ENCODE measurements at places on chromosomes 3 and 15.

- no peak for DNase-seq
These were observed 65.9 kb upstream of the TNIK start for GRCh38 chr3:171526146-171526545.

- no peak for DNase-seq
These were observed 323.3 kb upstream of the TLE3 start for GRCh38 chr15:70420948-70421482.

DNA sequence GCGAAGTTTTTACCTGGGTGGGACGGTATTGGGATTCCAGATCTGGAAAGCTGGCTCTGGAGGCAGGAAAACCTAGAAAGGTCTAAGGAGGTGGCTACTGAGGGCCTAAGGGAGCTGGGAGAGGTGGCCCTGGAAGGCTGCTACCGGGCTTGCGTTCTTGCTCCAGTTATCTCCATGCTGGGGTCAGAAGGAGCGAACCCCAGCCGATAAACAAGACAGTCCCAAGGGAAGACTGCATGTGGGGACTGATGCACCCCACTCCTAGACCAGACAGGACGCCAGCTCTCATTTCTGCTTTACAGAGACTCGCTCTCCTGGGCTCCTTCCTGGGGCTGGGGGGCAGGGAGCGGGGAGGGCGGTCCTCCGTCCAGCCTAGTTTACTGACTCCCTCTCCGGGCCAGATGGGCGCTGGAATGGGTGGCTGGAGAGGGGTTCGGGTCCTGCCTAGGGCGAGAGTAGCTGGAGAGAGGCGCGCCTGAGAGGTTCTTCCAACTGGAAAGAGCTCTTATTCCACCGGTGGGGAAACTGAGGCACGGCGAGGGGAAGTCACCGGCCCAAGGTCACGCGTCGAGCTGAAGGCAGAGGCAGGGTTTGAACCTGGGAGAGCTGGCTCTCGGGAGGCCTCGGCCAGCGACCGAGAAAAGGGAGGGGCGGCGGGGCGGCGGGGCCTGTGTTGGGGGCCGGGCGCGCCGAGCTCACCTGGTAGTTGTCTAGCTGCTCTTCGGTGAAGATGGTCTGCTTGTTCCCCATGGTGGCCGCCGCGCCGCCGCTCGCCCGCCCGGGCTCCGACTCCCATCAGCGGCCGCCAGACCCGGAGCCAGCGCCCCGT is 565 bp downstream of the CIB2 start:
- DNase-seq: no peak

DNA sequence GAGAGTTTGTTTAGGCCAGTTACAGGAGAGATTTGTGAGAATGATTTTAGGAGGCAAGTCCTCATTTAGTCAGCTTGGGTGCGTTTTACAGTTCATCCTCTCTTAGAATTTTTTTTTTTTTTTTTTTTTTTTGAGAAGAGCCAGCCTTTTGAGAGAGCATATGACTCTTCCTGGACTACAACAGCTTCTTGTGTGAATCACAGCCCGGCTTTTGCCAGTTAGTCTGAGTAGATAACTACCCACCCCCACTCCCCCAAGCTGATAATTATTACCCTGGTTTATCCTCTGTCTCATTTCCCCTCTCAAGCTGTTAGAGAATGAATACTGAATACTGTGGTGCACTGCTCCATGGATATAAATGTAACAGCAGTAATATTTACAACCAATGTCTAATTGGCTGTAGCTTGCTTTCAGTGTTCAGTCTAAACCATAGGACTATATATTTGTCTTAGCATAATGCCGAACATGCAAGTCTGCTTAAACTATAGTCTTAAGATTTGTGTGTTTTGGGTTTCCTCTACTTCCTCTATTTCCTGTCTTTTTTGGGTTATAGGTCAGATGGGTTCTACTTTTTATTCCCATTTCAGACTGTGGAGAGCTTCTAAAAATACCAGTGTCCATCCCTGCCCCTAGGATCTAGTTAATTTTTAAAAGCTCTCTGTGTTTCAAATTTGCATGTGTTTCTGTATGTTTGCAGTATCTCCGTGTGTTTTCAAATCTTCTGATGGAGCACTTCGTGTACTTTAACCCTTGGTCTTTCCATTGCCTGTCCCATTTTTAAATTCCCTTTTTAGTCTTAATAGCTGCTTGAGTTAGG is 8.0 kb downstream of the CHD2 start:
- DNase-seq: peak; percentile 50

DNA sequence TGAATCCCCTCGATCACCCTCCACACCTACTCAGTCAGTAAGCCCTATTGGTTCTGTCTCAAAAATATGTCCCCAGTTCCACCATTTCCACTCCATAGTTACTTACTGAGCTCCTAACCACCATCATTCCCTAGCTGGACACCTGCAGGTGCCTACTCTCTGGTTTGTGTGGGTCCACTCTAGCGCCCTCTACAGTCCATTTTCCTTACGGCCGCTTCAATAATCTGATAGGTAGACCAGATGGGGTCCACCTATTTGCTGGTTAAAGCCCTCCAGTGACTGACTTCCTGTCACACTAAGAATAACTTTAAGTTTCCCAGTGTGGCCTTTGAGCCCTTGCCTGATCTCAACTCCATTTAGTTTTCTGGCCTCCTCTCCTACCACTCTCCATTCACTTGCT is 5.0 kb downstream of the GXYLT2 start:
- DNase-seq: no peak

- DNase-seq: no peak
These were observed 62.8 kb upstream of the PPARG start for GRCh38 chr3:12226031-12226430.

DNA sequence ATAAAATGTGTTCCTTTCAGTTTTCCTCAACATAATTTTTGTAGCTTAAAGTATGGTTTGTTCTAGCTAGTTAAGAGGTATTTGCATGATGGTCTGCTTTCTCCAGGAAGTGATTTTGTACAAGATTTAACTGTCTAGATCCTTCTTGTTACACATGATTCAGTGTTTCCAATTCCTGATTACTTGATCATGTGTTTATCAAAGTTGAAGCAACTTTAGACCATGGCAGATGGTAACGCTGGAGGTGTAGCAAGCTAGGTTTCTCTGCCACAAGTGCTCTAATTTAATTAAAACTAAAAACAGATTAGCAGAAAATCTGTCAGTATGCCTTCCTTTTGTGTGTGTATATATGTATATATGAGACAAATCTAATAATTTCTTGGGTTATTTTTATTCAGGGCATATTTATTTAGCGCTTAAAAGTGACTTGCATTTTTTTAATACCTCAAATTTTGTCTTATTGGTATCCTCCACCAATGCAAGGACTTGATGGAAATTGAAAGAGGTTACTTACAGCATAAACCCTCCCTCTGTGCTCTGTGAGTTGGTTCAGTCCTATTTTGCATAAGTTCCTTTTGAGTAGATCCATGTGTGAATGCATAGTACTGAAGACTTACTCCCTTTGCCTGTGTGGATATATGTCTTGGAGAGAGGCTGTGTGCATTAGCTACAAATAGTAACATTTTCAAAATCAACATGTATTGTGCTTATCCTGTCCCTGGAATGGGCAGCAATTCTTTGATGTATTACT is 157.3 kb upstream of the CGNL1 start:
- DNase-seq: no peak

GRCh38 chr3:111605493-111605892 is 10.3 kb upstream of the ZBED2 start:
- no peak for DNase-seq

DNA sequence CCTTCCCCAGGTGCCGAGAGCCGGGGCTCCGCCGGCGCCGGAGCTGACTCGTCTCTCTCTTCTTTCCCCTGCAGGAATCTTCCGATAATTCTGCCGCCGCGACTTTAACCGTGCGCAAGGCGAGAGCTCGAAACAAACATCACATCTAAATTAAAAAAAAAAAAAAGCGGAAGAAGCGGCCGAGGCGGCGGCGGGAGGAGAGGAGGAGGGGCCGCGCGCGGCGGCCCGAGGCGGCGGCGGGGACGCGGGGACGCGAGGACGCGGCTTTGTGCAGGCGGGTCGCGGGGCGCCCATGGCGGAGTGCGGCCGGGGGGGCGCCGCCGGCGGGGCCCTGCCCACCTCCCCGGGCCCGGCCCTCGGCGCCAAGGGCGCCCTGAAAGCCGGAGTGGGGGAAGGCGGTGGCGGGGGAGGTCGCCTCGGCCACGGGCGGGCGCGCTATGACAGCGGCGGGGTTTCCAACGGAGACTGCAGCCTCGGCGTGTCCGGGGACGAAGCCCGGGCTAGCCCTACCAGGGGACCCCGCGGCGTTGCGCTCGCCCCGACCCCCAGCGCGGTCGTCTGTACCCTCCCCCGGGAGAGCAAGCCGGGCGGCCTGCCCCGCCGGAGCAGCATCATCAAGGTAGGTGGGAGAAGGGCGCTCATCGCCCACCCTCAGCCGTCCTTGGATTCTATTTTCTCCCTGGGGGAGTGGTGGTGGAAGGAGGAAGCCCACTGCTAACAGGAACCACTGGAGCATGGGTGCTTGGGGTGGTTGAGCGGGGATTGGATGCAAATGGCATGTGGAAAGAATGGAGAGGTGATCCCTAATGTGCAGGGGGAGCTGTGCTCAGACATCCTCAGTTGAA is at the start of gene PLCL2:
Gene PLCL2 (plus strand): TSS at position 208 of the 845 bp plus-strand sequence. CDS start 85 bp downstream, at position 293.
- peak; percentile 70 for DNase-seq

- no peak for DNase-seq
These were observed 27.2 kb downstream of the PRKCD start for GRCh38 chr3:53188136-53188685.

DNA sequence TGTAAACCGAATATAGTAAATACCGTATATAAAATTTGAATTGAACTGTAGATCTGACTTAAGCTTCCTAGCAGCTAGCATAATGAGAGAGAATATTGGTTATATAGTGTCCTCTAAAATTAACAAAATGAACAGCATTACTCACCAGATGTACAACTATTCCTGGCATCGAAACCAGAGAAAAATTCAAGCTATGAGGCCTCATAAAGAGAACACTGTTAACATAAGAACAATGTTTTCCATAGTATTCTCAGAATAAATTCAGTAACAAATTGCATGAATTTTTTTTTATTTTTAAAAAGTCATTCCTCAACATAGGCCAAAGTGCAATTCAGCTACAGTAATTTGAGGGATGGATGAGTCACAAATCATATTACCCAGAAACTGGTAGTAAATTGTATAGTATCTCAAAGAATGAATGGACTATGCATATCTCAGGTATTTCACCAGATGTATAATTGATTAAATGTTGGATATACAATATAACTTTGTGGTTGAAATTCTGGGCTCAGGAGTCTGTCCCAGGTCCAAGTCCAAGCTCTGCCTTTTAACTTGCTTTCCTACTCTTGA is 5.0 kb downstream of the TMEM207 start:
- no peak for DNase-seq

DNA sequence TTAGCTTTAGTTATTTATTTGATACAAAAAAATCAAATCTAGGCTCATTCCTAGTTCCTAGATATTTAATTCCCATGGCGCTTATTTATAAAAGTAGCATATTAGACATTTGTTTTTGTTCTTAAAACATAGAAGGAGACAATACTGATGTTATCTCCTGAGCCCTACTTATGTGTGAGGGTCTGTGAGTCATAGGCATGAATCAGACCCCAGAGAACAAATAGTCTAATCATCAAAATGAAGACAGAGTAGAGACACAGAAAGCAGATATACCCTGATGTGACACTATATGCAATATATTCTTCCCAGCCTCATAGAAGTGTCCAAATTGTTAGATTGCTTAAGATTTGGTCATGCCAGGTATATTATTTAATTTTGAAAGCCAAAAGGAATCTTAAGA is 44.9 kb downstream of the PEX5L start:
- DNase-seq: no peak

DNA sequence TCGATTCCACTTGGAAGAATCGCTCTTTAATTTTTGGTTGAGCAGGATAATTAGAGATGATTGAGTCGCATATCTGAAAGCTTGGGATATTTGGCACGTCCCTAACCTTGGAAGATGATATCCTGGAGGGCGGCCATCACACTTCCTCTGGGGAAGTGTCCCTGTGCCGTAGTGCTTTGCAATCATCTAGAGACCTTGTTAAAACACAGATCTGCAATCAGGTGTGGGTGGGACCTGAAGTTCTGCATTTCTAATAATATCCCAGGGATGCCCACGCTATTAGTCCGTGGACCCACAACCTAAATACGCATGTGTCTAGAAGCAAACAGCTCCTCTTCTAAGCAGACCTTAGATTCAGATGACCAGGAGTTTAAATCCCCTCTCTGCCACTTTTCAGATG is 20.5 kb downstream of the MYO1E start:
- no peak for DNase-seq

GRCh38 chr15:51621936-51622603 is 501 bp downstream of the DMXL2 start:
- DNase-seq: peak; percentile 40

DNA sequence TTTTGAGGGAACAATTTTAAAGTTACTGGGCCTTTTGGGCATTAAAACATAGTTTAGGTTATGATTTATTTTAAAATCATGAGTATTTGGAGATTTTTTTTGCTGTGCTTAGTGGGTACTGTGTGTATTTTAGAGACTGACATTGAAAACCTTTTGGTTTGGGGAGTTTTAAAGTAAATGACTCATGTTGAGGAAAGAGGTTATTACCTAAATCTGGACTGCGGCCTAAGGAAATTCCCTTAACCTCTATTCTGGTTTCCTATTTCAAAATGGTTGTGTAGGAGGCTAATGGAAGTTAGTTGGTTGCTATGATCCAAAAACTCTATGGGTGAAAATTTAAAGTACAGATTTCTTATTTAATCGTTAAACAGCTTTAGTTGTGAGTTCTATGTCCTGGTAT is 57.3 kb upstream of the DPH6 start:
- DNase-seq: no peak

DNA sequence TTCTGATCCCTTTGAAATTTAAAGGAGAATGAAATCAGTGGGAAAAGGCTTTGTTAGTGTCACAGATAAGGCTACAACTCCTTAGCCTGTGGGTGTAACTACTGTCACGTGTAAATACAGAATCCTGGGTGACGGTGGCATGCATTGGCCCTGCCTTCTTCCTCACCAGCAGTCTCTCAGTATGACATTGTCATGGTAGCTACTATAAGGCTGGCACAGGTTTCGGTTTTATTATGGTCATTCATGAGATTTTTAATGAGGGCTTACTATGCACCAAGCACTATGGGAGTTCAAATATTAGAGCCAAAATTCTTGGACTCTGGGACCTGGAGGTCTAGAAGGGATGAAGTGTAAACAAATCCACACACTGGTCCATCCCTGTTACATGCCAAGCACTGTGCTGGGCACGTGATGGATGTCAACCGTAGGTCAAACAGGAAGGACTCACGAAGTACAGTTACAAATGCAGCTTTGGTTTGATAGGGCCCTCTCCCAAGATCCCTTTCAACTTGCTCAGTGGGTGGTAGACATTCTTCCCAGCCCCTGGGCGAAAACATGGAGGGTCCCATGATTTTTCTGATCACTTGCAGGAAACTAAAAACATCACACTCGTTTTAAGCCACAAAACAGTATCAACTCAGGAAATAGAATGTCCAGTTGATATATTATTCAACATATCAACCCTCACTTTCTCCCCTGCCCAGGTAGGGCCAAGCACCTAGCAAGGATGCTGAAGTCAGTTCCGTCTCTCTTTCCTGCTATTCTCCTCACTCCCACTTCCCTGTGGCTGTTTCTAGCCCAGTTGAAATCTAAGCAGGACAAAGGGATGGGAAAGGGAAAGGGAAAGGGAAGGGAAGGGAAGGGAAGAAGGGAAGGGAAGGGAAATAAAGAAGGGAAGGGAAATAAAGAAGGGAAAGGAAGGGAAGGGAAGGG is 25.3 kb downstream of the BFSP2 start:
- DNase-seq: no peak

Measured in stimulated activated CD4-positive, alpha-beta T cell treated with anti-CD3 and anti-CD28 coated beads, Interleukin-4, amount 100 ng/mL, for 24 hours (primary cell).